ENCODE measurements at places on chromosomes 3 and 15. TPM values are rescaled to one million over a fixed set of nuclear protein-coding genes. Genes with fewer than 3 reads are reported as not detected.

DNA sequence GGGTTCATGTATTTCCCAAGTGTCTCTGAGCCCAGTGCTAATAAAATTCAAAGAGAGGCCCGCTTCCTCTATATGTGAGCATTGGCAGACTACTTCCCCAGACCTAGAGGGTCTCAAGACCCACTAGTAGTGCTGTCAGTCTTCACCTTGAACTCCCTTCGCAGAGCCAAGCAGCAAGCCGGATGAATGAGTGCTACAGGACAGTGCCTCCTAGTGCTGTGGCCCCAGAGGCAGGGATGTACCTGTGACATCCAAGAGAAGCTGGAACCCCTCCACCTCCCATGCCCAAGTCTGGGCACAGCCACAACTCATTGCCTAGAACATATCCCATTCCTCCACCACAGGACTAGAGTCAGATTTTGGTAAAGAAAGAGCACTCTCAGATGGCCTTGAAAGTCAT lies 37.2 kb upstream of the MASP1 start:
- no peak for DNase-seq

- DNase-seq: peak; percentile 43
These were observed 94.4 kb upstream of the PHLDB2 start for GRCh38 chr3:111764645-111765091.

GRCh38 chr3:45412763-45413162 lies 24.4 kb downstream of the LARS2 start:
- DNase-seq: no peak

DNA sequence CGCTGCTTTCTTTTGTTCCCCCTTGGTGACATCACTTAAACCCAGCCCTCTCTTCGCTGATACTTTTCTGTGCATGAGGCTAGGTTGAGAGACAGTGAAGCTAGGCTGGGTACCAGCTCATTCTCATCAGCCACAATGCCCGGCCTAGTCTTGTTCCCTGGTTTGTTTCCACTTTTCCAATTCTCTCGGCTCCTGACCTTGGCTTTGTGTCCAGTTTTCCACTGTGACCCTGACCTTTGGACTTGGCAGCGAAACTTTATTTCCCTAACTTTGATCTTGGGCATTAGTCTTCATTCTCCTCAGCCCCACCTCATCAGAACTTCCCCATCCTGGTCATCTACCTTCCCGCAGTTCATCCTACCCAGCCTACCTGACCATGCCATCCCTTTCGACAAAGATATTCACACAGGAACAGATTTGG lies 908 bp upstream of the ADPGK start:
- no peak for DNase-seq

- peak; percentile 32 for DNase-seq
These were observed 76.1 kb upstream of the SPATA16 start for GRCh38 chr3:173217127-173217526.

- no peak for DNase-seq
These were observed 44.0 kb upstream of the ETV5 start for GRCh38 chr3:186152889-186153292.

GRCh38 chr3:166613365-166613764 lies 766.7 kb downstream of the ZBBX start:
- no peak for DNase-seq

DNA sequence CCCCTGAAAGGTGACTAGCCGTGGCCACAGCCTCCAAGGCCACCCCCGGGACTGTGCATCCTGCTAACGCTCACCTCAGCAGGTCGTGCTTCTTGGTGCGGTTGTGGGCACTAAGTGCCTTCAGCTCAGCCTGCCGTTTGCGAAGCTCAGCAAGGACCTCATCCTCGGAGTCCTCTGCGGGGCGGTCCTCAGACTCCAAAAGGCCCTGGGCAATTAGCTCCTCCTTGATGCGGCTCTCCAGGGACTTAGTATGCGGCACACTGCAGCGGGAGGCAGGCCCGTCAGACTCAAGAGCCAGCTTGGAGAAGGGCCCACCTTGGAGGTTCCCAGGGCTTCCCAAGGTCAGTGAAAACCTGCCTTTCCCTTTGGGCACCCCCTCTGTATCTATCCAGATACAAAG lies 8.3 kb downstream of the TADA3 start:
- DNase-seq: no peak

- peak; percentile 76 for DNase-seq
These were observed 51.0 kb upstream of the SSR3 start for GRCh38 chr3:156605686-156606605.

- peak; percentile 60 for DNase-seq
These were observed 104.4 kb upstream of the GOLGA6L6 start for GRCh38 chr15:20645956-20646355.

DNA sequence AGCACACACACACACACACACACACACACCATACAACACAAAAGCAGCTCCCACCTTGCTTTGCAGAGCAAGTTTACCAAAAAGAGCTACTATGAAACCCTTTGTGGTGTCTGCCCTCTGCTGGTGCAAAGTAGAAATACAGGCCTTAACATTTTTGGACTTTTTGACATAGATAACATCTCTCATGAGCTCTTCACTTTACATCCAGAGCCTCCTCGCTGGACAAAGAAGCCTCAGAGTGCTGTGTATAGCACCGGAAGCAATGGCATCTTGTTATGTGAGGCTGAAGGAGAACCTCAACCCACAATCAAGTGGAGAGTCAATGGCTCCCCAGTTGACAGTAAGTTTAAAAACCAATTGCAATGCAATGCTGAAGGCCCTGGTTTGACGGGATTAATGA lies 157.9 kb downstream of the CHL1 start:
- no peak for DNase-seq

GRCh38 chr3:101675709-101676215 lies 1.2 kb downstream of the ZBTB11 start:
- DNase-seq: peak; percentile 36

DNA sequence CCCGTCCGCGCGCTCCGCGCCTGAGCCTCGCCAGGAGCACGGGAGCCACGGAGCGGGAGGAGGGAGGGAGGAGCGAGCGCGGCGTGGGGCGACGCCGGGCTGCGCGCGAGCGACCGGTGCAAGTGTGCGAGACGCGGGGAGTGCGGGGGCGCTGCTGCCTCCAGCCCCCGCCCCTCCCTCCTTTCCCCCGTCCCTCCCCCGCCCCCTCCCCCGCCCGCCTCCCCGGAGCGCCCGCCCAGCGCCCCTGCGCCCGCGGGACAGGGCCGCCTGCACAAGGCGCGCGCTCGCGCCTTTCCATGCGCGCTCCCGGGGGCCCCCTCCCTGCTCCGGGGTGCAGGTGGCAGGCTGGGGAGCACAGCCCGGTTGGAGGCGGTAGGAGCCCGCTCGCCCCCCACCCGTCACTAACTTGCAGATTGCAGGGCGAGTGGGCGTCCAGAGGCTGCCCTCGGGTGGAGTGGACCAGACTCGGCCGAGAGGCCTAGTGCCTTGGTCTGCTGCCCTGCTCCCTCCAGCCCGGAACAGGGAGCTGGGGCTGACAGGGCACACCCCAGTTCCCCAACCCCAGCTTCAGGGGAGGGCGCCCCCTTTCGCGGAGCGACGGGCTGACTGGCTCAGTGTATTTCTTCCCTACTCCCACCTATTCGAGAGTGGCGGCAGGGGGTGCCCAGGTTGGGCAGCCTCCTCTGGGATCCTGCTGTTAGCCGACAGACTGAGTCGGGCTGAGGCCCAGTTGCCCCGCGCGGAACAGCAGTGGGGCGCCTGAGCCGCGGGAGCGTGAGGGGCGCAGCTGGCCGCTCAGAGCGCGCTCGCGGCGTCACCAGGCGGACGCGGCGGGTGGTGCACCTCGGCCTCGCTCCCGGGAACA lies at the start of gene WNT7A:
Gene WNT7A, minus strand, starts transcription at position 126 of the 865 bp plus-strand sequence. CDS start 255 bp downstream, outside the sequence.
- peak; percentile 67 for DNase-seq

GRCh38 chr3:128422762-128423524 lies 43.7 kb downstream of the DNAJB8 start:
- DNase-seq: no peak

DNA sequence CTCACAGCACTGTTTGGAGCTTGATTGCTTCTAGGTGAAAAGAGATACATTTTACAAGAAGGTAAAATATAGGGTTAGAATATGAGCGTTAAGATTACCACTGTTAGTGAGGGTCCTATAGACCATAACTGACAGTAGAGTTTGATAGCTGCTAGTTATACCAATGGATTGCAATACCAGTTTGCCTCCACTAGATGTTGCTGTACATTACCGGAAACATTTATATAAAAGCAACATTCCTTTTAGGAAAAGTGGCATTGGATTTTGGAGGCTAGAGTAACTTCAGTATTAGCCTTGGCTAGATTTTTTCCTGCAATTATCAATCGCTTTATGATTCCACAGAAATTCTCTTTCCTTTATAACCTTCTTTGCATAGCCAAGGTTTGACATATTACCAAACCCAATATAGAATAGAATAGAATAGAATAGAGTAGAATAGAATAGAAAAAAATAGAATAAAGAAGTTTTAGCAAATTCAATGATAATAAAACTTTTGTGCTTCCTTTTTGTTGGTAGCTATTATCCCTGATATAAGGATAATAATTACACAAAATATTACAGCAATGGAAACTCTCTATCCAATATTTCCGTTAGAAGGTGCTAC lies 1093.6 kb upstream of the ALCAM start:
- DNase-seq: peak; percentile 2

MGLL gene
- 37.1 TPM for total RNA-seq

ISL2 gene
- 3.2 TPM for total RNA-seq

ALDH1A3 gene
- 141 TPM for total RNA-seq

TPRG1 gene
- total RNA-seq: 0.54 TPM

TASOR gene
- 47.9 TPM for total RNA-seq

MKRN2 gene
- 40.2 TPM for total RNA-seq

ERICH6 gene
- total RNA-seq: not detected

ADIPOQ gene
- not detected for total RNA-seq

WDR93 gene
- total RNA-seq: not detected

USP50 gene
- total RNA-seq: not detected
